NCI-H510A (cell line): ENCODE measurements at places on chromosomes 4 and X.

GRCh38 chrX:2242326-2242725 lies 258.4 kb downstream of the DHRSX start:
- DNase-seq = no peak

- peak; percentile 8 for DNase-seq
These were observed 731 bp downstream of the BRWD3 start for GRCh38 chrX:80808881-80809411.

DNA sequence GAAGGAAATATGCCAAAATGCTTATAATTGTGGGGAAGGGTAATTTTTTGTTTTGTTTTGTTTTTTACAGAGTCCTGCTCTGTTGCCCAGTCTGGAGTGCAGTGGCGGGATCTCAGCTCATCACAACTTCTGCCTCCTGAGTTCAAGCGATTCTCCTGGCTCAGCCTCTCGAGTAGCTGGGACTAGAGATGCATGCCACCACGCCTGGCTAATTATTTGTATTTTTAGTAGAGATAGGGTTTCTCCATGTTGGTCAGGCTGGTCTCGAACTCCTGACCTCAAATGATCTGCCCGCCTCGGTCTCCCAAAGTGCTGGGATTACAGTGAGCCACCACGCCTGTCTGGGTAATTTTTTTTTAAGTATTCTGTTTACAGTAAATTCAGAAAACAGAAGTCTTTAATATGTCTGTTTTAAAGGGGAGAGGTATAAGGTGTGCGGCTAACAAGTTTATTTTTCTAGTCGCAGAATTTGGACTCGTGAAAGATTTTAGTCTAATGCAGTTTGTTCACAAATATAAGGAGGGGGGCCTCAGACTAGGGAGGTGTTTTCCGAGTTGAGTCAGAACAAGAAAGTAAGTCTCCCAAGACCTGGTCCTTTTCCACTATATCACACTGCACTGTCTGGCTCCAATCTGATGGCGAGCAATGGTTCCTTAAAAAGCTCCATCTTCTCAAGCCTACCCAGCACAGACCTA lies 1.5 kb downstream of the ACSL1 start:
- no peak for DNase-seq

DNA sequence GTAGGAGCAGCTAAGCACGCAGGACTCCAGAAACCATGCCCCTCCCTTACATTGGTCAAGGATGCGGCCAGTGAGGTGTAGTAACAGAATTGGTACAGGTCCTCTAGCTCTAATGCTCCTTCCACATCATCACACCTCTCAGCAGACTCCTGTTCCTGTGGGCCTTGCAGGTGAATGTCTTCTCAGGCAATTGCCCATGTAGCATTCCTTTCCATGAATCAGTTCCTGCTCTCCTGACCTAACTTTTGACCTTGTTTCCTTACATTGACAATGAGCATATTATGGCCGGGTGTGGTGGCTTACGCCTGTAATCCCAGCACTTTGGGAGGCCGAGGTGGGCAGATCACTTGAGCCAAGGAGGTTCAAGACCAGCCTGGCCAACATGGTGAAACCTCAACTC lies 31.3 kb downstream of the MAP7D3 start:
- no peak for DNase-seq

- DNase-seq = no peak
These were observed 1512.5 kb downstream of the STIM2 start for GRCh38 chr4:28373191-28373590.

DNA sequence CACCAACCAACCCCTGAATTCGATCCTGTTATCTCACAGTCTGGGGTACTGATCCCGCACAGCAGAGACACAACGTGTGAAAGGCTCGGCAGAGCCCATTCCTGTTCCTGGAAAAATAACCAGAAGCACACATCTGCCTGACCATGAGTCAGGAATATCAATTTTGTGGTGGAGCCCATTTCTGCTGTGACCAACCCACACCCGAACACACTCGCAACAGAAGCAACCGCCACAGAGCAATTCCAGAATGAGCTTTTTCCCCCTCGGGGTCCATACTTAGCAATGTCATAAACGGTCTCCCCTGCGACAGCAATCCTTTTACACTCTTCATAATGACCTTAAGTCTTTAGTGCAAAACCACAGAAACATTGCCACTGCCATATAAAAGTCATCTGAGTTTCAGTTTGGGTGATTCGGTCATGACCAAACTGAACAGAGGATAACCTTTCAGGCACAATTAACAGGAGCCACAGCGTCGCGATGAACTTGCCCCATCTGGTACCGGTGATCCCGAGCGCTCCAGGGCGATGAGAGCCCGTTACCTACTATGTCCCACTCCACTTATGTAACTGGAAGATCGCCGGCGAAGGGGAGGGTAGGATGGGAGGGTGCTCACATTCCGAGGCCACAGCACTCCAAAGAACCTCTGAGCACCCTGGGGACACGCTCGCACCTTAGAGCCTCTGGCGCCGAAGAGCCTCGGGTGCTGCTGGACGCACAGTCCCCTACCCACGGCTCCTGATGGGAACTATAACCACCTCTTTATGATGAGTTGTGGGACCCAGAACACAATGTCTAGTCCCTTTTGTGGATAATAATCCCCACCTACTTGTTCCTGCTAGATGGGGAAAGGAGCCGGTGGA lies 1.1 kb downstream of the MECP2 start:
- no peak for DNase-seq

DNA sequence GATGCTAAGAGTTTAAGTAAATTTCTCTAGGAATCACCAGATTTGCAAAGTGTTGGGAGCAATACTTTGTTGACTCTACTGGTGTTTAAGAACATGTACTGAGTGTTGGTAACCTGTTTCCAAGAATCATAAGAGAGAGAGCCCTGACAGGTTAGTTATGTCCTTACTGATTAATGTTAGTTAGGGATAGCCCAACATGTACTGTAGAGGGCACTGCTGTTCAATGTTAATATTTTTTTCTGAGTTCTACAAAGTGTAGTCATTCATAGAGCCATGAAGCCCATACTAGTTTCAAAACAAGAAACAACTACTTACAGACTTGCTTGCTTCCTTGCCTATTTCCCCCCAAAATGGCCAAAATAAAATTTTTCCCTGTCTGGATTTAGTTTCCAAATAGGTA lies 11.9 kb downstream of the TMPRSS11D start:
- no peak for DNase-seq

DNA sequence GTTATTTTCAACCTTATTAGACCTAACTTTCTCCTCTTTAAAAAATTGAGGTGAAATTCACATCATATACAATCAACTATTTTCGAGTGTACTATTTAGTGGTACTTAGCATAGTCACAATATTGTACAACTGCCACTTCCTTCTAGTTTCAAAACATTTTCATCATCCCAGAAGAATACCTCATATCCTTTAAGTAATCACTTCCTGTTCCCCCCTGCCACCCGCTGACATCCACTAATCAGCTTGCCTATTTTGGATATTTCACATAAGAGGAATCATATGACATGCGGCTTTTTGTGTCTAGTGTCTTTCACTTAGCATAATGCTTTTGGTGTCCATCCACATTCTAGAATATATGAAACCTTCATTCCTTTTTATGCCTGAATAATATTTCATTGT lies 10.0 kb upstream of the PPA2 start:
- DNase-seq = no peak

DNA sequence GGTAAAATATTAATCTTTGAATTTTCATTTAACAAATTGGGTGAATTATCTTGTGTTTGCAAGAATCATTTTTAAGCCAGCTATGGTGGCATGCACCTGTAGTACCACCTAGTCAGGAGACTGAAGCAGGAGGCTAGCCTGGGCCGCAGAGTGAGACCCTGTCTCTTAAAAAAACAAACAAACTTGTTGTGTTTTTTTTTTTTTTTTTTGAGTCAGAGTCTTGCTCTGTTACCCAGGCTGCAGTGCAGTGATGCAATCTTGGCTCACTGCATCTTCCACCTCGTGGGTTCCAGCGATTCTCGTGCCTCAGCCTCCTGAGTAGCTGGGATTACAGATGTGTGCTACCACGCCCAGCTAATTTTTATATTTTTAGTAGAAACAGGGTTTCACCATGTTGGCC lies 2.2 kb downstream of the TXLNG start:
- no peak for DNase-seq

- no peak for DNase-seq
These were observed 343.7 kb downstream of the MID1IP1 start for GRCh38 chrX:39144956-39145355.

DNA sequence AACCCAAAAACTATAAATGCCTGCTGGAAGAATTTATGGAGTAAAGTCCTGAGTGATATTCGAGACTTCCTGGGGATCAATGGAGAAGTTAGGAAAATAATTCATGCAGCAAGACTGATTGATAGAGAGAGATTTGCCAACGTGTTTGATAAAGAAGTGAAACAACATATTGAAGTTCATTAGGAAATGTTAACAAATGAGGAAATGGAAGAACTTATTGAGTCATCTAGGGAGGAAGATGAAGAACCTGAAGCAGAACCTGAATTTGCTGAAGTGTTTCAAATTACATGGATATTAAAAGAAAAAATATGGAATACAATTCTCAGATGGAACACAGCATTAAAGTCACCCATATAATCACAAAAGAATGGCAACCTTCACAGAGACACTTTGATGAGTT lies 39.0 kb downstream of the DDX60 start:
- DNase-seq = no peak

GRCh38 chrX:24148121-24148520 lies 1.4 kb upstream of the ZFX start:
- no peak for DNase-seq

GRCh38 chr4:5955856-5956255 lies 62.4 kb downstream of the C4orf50 start:
- no peak for DNase-seq

DNA sequence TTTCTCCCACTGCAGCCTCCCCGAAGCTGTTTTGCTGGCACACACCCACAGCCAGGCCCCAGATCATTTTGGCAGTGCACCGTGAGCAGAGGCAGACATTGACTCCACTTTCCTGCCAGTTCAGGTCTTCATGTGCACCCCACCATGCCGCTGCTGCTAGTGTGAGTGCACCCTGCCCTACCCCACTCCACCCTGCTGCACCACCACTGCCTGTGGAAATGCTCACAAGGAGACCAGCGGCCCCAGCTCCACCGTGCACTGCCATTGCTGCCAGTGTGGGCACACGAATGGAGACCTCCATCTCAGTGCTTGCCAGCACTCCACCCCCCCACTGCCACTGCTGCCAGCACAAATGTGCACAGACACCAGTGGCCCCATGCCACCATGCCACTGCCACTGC lies 277.6 kb upstream of the ZC4H2 start:
- DNase-seq = no peak

DNA sequence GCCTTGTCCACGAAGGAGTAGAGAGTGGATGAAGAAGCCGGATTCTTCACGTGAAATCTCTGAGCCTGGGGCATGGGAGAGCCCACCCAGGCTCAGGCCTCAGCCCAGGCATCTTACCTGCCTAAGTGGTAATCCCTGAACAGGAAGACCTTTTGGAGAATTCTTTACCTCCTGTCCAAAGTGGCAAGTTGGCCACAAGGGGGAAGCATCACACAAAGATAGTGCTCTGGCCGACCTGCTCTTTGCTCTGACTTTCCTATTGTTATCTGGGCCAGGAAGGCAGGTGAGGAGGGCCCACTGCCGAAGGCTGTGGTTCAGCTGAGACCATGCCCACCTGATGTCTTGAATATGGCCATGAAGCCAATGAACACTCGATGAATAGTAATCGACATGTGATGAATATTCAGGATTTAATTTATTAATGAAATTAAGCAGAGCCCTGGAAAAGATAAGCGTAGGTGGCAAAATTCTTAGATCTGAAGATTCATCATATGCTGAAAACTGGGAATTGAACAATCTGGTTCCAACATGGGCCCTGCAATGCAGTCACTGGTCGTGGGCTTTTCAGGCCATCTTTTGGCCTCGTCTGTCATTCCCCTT lies 93.8 kb downstream of the PDGFRA start:
- peak; percentile 70 for DNase-seq

GRCh38 chrX:68807818-68808217 lies 21.0 kb upstream of the EFNB1 start:
- no peak for DNase-seq

- DNase-seq = no peak
These were observed 1.7 kb downstream of the PLAC8 start for GRCh38 chr4:83112678-83113428.

- DNase-seq = peak; percentile 30
These were observed 6.9 kb downstream of the PJA1 start for GRCh38 chrX:69158166-69158980.

- DNase-seq = no peak
These were observed 41.5 kb downstream of the CBLL2 start for GRCh38 chrX:22314211-22314610.

- DNase-seq = no peak
These were observed 60.8 kb downstream of the REPS2 start for GRCh38 chrX:17007134-17007768.

DNA sequence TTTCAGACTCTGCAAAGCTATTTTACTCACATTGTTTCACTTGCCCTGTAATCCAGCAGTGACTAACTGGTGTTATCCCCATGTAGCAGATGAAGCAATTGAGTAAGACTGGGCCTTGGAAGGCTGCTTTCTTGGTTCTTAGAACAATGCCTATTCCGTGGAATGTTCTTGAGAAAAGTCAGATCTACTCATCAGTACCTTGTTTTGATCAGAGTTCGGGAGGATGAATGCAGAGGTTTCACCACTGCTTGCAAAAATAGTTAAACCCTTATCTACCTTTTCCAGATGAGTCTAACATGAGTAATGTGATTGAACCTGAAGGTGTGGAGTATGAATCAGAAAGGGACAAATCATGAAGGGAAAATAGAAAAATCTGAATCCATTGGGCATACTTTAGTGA lies 1.8 kb downstream of the MAOB start:
- DNase-seq = no peak

GRCh38 chr4:44662623-44663005 lies 11.2 kb upstream of the YIPF7 start:
- DNase-seq = no peak

DNA sequence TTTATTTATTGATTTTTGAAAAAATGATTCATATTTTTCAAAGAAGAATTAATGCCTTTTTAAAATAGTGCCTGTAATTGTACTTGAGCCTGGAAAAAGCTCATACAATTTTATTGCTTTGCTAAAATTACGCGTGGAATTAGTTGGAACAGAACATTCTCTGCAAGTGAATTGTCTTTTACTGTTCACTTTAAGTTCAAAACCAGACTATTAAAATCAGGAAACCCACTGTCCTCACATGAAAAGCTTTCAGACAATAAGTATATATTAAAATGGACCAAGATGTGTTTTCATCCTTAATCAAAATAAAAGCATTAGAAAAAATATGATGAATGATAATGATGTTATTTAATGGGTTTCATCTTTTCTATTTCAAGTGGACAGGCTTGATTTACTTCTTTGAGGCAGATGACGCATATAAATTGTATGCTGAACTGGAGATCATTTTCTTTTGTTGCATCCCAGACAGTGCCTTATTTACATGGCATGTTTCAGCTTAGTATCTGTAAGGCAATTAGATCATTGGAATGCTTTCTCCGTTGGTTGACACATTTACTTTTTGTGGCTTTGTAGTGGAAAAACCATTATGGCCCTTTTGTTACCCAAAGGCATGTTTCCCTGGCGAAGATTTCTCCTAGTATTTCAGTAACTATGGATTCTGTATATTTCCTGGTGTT lies 299.0 kb upstream of the MAGEC2 start:
- no peak for DNase-seq

DNA sequence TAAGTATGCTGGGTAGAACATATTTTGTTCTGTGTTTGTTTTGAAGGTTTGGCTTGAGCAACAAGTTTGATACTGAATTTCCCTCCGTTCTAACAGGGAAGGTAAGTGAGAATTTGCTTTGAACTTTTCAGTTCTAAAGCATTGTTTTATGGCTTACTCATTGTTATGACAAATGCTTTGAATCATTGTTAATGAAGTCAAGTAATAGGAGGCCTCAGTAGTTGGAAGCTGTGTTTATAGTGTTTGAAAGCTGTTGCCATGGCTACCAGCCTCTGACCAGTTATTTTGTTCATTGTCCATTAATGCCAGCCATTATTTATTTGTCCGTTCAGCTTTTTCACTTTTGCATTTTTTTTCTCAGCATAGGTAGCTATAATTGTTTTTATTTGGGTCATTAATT lies 14.4 kb downstream of the CHIC1 start:
- DNase-seq = no peak
